Left kidney (tissue), 8 donors: ENCODE measurements at places on chromosomes 4 and X. TPM values are rescaled to one million over a fixed set of nuclear protein-coding genes. Genes with fewer than 3 reads are reported as not detected.

GRCh38 chr4:43277003-43277402 is 384.5 kb downstream of the GRXCR1 start:
- DNase-seq = no peak

GRCh38 chr4:113840861-113841260 is 79.3 kb upstream of the CAMK2D start:
- no peak for DNase-seq

ASB5 gene
- 0.18 TPM for polyA plus RNA-seq

NAA11 gene
- not detected for polyA plus RNA-seq
